HepG2 (cell line): ENCODE measurements at places on chromosomes 3 and 15. TPM values are rescaled to one million over a fixed set of nuclear protein-coding genes. Genes with fewer than 3 reads are reported as not detected.

CNTN4 gene
- total RNA-seq: 0.13 TPM in 1 of 2 replicates, not detected in the other

FSIP1 gene
- total RNA-seq: 0.11 and 0.18 TPM in 2 replicates

SRGAP3 gene
- 1.2 and 1.6 TPM in 2 replicates for total RNA-seq

TGM4 gene
- 0.15 and 0.18 TPM in 2 replicates for total RNA-seq

SSUH2 gene
- total RNA-seq: 36.2 and 38.1 TPM in 2 replicates

TRIM71 gene
- total RNA-seq: 76.9 and 111 TPM in 2 replicates

PLAAT1 gene
- not detected in 2 replicates for total RNA-seq

AP2M1 gene
- 124 and 126 TPM in 2 replicates for total RNA-seq

LOXL1 gene
- 0.51 TPM in 1 of 2 replicates, not detected in the other for total RNA-seq

CLDN18 gene
- not detected in 2 replicates for total RNA-seq

CHRD gene
- 3.4 and 22.2 TPM in 2 replicates for total RNA-seq

PIF1 gene
- 8.3 and 19.7 TPM in 2 replicates for total RNA-seq

LRRC28 gene
- total RNA-seq: 17.5 and 18.8 TPM in 2 replicates

ERC2 gene
- total RNA-seq: 0.22 and 0.28 TPM in 2 replicates

SEMA5B gene
- not detected in 2 replicates for total RNA-seq

TMC3 gene
- total RNA-seq: not detected in 2 replicates

STRIT1 gene
- not detected in 2 replicates for total RNA-seq

SEC11A gene
- total RNA-seq: 194 and 230 TPM in 2 replicates

GASK1A gene
- total RNA-seq: not detected in 2 replicates

CSTA gene
- 11.0 and 13.9 TPM in 2 replicates for total RNA-seq

FOXB1 gene
- not detected in 2 replicates for total RNA-seq

FOXL2 gene
- total RNA-seq: not detected in 2 replicates

DOCK3 gene
- not detected in 2 replicates for total RNA-seq

CHL1 gene
- total RNA-seq: not detected in 2 replicates

GHSR gene
- total RNA-seq: not detected in 2 replicates
